ENCODE measurements at places on chromosomes 5 and 9.
A peak's percentile ranks its signal among the peaks of the same experiment; 100 is the strongest.

DNA sequence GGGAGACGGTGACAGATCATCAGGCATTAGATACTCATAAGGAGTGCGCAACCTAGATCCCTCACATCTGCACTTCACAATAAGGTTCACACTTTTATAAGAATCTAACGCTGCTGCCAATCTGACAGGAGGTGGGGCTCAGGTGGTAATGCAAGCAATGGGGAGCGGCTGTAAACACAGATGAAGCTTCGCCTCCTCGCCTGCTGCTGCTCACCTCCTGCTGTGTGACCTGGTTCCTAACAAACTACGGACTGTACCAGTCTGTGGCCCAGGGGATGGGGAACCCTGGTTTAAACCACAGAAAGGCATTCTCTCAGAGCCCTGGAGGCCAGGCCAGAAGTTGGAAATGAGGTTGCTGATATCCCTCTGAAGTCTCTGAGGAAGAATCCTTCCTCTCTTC, 323.6 kb downstream of the DRD1 start:
- DNase-seq = no peak

DNA sequence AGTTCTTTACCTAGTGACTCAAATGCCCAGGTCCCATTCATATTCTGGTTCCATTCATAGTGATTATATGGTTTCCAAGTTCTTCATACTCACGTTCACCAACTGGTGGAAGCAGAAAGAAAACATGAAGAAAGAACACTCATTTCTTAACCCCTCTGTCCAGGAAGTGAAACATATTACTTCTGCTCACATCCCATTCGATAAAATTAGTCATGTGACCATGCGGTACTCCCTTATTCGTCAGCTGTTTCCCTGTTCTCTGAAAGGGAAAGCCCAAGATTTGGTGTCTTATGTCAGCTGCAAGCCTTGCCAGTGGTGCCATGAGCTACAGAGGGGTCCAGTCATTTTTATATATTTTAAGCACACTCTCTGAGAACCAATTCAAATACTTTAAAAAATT, 387.0 kb upstream of the DMAC1 start:
- DNase-seq = no peak

- DNase-seq = peak; percentile 59
Measured at GRCh38 chr5:55897905-55898304, 46.7 kb downstream of the IL31RA start.

DNA sequence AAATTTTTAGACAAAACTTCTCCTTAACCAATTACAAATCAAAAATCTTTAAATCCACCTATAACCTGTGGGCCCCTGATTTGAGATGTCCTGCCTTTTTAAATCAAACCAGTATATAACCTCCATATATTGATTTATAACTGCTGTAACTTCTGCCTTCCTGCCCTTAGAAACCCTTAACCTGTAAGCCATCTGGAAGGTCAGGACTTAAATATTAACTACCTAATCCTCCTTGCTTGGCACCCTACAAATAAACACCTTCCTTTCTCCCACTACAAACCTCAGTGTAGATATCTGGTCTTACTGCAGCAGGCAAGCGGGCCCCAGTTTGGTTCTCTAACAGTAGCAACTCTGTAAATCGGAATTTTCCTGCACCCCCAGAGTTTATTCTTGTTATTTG, 83.9 kb downstream of the MTREX start:
- no peak for DNase-seq

DNA sequence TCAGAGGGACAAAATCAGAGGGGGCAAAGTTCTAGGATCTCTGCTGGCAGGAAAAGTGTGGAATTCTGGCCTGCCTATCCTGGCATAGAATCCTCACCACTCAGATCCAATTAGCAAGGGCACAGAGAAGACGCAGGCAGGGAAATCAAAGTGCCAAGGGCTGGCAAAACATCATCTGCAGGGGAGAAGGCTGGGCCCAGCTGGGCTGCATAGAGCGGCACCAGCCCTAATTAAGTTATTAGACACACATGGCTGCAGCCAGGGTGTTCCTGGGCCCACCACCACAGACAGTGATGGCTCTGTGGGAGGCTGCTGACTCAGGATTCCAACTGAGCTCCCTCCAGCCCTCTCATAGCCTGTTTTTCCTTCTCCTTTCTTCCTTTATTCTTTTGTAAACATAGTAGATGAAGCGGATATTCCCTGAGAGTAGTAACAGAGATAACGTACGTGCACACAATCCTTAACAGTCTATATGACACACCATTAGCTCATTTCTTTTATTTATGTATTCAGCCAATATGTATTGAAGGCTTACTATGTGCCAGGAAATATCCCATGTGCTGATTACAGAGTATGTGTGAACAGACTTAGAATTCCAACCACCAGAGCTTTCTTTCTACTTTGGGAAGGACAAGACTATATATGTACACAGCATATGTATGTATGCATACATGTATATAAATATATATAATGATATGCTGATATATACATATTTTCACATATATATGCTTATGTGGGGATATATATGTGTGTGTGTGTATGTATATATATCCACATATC, 236.1 kb downstream of the ASTN2 start:
- no peak for DNase-seq

DNA sequence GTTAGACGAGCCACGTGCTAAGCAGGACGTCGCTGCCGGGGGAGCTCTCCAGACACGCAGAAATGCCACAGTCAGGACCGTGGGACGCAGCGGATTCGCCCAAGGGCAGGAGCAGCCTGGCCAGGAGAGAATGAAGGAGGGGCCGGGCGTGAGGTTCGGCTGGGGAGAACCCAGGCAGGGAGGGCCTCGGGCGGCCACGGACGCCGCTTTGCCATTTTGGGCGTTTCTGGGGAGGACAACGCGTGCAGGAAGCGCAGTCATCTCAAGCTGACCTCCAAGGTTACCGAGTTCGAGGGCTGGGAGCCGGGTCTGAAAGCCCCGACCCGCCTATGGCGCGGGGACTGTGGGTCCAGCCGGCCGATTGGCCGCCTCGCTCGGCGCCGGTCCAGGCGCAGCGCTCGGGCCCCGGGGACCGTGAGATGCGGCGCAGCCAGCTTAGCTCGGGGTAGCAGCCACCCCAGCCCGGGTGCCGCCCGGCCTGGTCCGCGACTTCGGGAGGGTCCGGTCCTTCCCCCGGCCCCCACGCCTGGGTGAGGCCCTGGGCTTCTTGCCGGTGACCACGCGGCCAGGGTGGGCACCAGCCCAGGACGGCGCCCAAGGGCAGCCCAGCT, 760 bp upstream of the MAN1B1 start:
- peak; percentile 74 for DNase-seq

DNA sequence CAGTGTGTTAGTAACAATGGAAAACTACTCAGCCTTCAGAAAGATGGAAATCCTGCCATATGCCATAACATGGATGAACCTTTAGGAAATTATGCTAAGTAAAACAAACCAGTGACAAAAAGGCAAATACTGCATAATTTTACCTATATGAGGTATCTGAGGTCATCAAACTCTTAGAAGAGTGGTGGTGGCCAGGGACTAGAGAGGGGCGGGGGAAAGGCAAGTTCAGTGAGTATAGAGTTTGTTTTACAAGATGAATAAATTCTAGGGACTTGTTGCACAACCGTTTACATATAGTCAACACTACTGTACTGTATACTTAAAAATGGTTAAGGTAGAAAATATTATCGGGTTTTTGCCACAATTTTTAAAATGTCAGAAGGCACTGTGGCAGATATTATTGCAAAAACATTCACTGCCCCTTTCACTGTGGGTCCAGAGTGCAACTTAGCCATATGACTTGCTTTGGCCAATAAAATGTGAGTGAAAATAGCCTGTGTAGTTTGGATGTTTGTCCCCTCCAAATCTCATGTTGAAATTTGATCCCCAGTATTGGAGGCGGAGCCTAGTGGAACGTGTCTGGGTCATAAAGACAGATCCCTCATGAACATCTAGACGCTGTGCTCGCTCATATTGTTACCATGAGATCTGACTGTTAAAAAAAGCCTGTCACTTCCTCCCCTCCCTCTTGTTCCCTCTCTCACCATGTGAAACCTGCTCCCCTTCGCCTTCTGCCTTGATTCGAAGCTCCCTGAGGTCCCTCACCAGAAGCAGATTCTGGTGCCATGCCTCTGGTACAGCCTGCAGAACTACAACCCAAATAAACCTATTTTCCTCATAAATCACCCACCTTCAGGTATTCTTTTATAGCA, 9.5 kb downstream of the ZNF367 start:
- DNase-seq = no peak

DNA sequence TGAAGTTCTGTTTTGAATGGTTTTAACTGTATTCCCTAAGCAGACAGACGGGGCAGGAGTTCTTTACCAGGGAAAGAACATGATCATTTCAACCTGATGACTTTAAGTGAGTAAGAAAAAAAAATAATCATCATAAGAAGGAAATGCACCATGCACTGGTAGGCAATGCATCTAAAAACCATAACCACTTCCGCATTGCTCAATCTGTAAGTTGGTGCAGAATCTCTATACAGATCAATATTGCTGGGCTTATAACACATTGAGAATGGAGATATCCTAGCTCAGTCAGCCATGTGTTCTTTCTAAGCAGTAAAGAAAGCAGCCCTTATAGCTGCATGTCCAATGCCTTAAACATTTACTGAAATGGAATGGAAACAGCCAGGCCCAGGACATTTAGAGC, 407.1 kb upstream of the DMAC1 start:
- no peak for DNase-seq

DNA sequence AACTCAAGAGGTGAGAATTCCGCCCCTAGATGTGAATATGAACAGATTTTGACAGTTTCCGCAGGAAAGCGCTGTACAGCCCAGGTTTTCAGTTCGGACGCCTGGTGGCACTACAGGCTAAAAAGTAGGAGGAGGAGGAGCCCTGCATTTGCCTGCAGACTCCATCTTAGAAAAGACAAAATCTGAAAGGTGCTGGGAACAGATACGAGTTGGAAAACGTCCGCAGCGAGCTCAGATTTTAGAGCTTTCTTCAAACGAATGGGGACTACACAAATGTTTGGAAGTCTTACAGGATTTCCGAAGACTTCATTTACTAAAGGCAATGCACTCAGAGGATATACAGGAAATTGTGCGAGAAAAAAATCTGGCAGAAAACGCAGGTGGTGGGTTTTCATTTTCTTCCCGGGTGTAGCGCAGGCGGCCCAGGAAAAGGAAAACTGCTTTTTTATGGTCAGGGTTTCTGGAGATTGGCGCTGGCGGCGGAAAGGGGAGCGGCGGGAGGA, 9.9 kb upstream of the PCDHB2 start:
- DNase-seq = no peak

GRCh38 chr9:5800969-5801738, 31.8 kb downstream of the ERMP1 start:
- DNase-seq = no peak

DNA sequence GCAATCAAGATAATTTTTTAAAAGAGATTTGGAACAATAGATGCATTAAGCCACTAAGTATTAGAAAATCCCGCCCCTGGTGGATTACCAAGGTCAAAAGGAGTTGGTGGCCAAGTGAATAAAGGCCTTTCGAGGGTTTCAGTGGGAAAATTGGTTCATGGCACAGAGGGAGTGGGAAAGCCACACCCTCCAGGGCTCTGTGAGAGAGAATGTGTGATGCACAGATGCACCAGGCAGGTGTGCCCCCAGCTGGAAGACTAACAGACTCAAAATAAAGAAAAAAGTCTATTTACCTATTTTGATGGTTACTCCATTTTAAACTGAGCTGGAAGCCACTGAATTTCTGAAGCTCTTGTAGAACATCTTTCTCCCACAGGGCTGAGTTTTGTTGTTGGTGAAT, 278.0 kb downstream of the DRD1 start:
- DNase-seq = no peak

- DNase-seq = no peak
Measured at GRCh38 chr5:58255970-58256369, 203.9 kb downstream of the PLK2 start.

DNA sequence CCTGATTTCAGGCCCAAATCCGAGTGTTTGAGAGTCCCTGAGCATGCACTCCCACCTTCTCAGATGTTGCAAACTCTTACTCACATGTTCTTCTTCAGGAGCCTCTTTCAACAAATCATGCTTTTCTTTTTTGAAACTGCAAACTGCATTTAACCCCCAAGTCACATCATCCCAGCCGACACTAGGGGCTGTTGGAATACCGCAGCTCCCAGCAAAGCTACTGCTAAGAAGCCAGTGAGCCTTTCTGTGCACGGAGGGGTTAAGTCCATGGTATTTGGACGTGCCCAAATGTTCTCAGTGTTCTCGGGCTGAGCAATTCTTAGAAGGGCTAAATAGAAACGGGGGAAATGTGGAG, 282.9 kb downstream of the NFIB start:
- DNase-seq = peak; percentile 35

- no peak for DNase-seq
Measured at GRCh38 chr9:78292026-78292425, 4.9 kb upstream of the PSAT1 start.

DNA sequence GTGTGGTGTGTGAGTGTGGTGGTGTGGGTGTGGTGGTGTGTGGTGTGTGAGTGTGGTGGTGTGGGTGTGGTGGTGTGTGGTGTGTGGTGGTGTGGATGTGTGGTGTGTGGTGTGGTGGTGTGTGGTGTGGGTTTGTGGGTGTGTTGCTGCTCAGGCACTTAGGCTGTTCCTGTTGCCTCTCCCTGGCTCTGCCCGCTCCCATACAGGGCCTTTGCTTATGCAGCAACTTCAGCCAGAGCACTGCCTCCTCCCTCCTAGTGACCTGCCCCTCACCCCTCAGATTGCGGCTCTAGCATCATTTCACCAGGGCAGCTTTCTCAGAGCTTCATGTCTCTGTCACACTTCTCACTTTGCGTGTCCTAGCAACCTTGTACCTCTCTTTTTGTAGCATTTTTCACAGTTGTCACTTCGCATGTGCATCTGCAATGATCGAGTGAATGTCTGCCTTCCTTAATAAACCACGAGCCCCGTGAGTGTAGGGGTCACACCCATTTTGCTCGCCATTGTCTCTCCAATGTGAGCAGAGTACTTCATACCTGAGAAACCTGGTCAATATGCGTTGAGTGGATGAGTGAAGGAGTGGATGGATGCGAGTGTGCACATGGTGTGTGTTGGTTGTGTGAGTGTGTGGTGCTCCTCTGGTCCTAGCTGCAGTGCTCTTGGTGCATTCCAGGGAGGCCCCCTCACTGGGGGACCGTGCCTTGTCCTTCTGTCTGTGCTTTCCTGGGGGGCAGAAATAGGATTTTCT, 167.9 kb upstream of the PANK3 start:
- no peak for DNase-seq

DNA sequence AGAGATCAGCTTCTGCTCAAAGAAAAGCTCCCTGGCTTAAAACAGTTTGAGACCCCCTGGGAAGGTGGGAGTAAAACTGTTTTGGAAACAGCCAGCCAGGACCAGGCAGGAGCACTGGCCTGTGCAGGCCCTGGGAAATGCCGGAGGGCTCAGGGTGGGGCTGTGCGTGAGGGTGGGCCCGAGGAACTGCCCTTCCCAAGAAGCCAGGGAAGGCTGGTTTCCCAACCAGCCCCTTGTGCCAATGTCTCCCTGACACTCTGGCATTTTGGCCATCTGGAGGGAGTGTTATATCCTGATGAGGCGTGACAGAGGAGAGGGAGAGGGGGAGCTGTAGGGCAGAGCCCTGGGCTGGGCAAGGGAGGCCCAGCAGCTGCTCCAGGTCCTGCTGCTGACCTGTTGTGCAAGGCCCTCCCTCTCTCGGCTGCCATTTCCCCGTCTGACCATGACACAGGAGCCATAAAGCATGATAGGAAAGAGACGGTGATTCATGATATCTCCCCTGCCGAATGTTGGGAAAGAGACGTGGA, 16.1 kb downstream of the OLFML2A start:
- DNase-seq = no peak

GRCh38 chr5:34047774-34048572, 5.0 kb upstream of the C1QTNF3 start:
- no peak for DNase-seq

GRCh38 chr5:131186561-131187256, 16.0 kb downstream of the LYRM7 start:
- no peak for DNase-seq

- no peak for DNase-seq
Measured at GRCh38 chr9:107387409-107387808, 102.2 kb downstream of the KLF4 start.

Data from left ventricle myocardium superior (tissue), 1 donor.